ENCODE measurements at places on chromosomes 2 and 18.
A peak's percentile ranks its signal among the peaks of the same experiment; 100 is the strongest.

GRCh38 chr18:79819064-79819967 is 21.6 kb downstream of the KCNG2 start:
- DNase-seq: no peak

DNA sequence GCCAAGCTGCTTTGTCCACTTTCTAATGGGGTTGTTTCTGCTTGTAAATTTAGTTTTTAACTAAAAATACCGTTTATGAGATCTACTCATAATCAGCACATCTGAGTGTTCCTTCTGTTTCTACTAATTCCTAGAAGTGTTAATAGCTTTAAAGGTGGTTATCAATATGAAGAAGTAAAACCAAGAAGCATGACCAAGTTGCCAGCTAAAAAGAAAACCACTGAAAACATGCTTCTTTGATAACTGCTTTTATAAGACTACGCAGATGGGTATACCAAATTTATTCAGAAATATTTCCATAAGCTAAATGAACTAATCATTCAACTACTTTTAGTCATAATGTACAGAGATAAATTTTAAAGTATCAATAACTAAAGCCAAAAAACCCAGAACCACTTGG is 101.8 kb downstream of the C2orf74 start:
- DNase-seq: no peak

DNA sequence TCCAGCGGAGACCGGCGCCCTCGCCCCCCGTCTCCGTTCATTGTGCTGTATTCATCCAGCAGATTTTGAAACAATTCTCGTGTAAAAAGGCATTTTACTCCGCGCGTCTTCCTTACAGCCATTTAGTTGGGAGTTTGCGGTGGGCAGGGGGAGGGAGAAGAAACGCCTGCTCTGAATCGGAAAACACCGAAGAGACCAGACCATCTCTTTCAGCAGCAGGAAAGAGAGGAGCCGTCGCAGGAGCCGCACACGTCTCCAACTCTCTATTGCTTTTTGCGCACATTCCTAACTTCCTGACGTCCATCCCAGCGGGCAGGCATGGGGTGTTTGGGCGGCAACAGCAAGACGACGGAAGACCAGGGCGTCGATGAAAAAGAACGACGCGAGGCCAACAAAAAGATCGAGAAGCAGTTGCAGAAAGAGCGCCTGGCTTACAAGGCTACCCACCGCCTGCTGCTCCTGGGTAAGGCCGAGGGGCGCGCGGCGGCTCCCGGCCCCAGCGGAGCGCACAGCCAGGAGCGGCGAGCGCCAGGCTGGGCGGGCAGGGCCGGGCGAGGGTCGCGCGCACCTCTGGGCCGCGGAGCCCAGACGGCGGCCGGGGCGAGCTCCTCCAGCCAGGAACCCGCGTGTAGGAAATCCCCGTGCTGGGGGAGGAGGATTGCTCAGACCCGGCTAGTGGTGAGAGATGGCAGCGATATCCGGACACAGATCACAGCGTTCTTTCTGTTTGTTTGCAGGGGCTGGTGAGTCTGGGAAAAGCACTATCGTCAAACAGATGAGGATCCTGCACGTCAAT is 63.2 kb downstream of the GNAL start:
- DNase-seq: peak; percentile 54

GRCh38 chr18:21194871-21195771 is 46.9 kb upstream of the GREB1L start:
- peak; percentile 72 for DNase-seq

DNA sequence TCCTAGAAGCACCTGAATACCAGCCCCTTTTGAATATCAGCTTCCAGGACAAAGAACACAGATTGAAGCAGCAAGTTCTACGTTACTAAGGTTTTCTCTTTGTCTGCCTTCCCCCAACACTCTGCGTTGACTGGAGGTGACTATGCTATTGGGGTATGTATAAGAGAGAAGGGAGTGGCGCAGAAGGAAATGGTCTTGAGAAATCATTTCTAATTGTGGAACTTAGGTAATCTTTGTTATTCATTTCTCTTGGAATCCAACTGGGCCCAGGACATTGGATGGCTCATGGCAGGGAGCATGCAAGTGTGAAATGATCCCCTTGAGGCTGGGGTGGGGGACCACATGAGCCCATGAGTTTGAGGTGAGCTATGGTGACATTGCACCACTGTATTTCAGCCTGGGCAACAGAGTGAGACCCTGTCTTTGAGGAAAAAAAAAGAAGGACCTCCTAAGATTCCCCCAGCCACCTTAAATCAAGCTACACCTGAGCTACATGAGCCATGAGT is 29.7 kb downstream of the XDH start:
- DNase-seq: no peak

DNA sequence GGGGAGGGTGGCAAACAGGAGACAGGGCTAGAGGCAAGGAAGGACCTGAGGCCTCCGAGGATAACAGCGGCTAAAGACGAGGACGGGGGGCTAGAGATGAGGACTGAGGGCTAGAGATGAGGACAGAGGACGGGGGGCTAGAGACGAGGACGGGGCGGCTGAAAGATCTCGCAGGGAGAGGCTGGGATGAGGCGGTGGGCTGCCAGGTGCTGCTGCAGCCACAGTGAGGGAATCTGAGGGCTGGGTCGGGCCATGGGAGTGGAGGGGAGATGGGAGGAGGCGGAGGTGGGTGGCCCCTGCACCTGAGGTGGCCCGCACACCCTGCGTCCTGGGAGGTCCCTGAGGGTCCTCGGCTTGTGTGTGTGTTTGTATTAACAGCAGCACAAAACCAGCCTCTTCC is 350.2 kb upstream of the SALL3 start:
- DNase-seq: no peak

DNA sequence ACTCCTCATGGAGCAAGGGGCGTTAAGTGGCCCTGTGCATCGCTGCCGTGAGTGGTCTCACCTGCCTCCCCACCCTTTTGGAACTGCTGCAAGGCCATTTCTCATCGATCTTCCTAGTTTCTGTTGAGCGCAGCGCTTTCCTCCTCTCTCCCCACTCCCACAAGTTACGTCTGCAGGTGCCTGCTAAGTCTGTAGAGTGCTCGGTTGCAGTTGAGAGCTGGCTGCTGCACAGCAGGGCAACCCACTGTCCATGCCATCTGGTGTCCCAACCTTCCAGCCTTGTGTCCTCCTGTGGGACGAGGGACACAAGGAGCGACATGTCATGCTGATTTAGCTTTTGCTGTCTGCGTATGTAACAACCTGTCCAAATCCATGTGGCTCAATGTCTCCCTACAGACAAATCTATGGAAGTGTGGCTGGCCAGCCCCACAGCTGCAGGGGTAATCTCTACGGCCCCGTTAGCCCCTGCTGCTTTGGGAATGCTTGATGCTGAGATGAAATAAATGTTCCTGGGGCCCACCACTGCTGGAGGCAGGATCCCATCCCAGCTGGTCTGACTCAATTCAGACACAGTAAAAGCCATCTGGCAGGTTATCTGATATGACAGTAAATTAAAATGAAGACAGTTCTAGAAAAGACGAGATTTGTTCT is 68.1 kb upstream of the TCF7L1 start:
- no peak for DNase-seq

- no peak for DNase-seq
Observed at GRCh38 chr2:175234650-175235049, 53.1 kb upstream of the ATP5MC3 start.

- no peak for DNase-seq
Observed at GRCh38 chr2:167289651-167290410, 401.6 kb downstream of the XIRP2 start.

- DNase-seq: no peak
Observed at GRCh38 chr2:3682811-3683210, 20.6 kb upstream of the DCDC2C start.

GRCh38 chr2:20501974-20502373 is 55.1 kb downstream of the RHOB start:
- DNase-seq: no peak

GRCh38 chr2:233836359-233836758 is 18.0 kb downstream of the HJURP start:
- no peak for DNase-seq

DNA sequence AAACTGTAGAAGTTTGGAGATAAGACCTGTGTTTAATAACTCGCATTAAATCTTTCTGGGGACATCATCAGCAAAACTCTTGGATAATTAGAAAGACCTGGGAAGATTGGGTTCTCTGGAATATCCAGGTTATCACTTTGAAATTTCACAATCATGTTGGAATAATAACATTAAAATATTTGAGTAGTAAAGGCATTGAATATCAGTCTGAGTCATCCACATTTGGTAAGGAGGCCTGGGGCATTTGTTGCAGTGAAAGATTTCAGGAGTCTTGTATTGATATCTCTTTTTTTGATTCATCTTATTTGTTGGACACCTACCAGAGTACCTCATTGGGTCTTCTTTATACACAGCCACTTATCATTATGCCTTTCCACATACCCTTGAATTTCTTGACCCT is 95.9 kb downstream of the EPB41L5 start:
- DNase-seq: no peak

DNA sequence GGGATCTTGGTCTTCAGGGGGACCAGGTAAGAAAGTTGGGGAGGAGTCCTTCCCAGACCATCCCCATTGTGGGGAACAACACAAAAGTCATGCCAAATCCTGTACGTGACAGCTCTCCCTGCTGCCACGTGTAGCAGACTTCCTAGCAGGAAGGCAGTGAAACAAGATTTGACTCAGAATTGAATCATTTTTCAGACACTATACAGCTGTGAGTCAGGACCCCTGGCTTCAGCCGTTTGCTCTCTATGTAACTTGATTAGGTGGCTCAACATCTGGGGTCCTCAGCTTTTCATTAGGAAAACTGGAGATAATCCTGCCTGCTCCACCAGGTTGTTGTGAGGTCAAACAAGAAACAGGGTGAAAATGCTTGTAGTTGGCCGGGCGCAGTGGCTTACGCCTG is 32.9 kb upstream of the PDCL3 start:
- DNase-seq: no peak

- DNase-seq: no peak
Observed at GRCh38 chr2:21267232-21267835, 143.6 kb downstream of the TDRD15 start.

DNA sequence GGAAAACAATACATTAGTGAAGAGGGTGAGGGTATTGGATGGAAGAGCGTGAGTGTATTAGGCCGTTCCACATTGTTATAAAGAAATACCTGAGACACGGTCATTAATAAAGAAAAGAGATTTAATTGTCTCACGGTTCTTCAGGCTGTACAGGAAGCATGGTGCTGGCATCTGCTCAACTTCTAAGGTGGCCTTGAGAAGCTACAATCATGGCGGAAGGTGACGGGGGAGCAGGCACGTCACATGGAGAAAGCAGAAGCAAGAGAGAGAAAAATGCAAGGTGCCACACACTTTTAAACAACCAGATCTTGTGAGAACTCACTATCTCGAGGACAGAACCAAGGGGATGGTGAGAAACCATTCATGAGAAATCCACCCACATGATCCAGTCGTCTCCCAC is 18.2 kb downstream of the HPCAL1 start:
- no peak for DNase-seq

DNA sequence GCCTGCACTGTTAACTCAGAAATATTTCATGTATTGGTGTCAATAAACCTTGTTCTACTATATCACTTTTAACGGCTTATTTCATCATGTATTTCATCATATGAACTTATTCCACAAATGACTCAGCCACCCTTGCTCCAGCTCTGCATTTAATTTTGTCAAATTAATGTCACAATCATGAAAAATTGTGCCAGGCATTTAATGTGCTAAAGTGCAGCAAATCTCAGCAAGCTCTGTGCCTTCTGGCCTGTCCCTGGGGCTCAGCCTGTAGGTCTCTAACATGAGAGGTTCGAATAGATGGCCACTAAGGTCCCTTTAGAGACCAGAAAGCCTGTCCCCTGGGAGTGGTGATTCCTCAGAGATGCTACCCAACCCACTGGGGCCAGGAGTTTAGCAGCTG is 28.6 kb downstream of the BOD1L2 start:
- no peak for DNase-seq

GRCh38 chr2:44392338-44392943 is 30.7 kb downstream of the CAMKMT start:
- DNase-seq: peak; percentile 2

DNA sequence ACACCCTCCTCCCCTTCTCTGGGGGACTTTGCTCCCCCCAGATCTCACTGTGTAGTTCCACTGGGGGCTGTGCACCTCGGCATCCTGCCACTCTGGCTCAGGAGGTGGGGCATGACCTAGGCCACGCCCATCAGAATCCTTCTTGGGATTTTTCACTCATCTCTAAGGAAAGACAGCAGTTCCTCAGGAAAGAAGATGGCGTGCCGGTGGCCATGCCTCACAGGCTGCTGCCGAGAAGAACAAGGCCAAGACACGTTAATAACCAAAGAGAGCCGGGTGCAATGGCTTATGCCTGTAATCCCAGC is 3.2 kb downstream of the NMUR1 start:
- DNase-seq: no peak

DNA sequence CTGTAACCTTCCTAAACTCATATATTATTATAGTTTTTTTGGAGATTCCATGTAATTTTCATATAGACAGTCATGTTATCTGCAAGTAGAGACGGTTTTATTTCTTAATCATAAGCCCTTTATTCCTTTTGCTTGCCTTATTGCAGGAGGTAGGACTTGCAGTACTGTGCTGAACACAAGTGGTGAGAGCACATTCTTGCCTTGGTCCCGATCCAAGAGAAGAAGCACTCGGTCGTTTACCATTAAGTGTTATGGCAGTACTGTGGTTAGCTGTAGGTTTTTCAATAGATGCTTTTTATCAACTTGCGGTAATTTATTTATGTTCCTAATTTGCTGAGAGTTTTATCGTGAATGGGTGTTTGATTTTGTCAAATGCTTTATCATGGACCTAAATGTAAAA is 305.7 kb downstream of the DYSF start:
- DNase-seq: no peak
